ENCODE measurements at places on chromosomes 12 and 14.

GRCh38 chr12:22047494-22047893 is 1.5 kb downstream of the CMAS start:
- no peak for DNase-seq

DNA sequence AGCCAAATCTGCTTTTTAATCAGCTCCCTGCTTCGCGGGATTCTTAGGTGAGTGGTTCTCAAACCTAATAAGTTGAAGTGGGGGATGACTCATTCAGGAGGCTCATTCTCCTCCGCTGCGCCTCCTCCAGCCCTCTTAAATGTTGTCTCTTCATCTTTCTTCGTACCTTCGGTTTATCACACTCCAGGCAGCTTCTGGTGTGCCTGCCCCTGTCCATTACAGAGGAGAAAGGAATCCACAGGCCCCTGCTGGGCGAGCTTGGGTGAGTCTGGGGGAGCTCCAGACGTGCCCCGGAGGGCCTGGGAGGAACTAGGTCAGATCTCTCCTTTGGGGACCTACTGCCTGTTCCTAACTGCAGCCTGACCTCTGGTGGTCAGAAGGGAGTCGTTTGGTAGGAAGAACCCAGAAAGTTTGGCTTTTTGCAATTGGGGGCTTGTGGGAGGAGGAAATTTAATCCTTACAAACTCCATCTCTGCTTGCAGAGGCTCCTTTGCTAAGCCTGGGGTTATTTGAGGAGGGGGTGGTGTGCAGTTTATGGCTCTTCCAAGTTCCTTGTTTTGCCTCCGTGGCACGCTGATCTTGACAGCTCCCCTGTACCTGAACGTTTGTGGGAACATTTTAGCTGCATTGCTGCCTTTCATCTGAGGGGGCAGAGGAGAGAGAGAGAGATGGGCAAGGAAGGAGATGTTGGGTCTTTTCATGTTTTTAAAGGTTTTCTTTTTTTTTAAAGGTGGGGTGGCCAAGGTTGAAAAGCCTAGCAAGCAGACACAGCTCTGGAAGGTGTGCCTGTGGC is 84.1 kb upstream of the GNG2 start:
- no peak for DNase-seq

GRCh38 chr12:84336231-84336630 is 576.4 kb downstream of the SLC6A15 start:
- DNase-seq: no peak

DNA sequence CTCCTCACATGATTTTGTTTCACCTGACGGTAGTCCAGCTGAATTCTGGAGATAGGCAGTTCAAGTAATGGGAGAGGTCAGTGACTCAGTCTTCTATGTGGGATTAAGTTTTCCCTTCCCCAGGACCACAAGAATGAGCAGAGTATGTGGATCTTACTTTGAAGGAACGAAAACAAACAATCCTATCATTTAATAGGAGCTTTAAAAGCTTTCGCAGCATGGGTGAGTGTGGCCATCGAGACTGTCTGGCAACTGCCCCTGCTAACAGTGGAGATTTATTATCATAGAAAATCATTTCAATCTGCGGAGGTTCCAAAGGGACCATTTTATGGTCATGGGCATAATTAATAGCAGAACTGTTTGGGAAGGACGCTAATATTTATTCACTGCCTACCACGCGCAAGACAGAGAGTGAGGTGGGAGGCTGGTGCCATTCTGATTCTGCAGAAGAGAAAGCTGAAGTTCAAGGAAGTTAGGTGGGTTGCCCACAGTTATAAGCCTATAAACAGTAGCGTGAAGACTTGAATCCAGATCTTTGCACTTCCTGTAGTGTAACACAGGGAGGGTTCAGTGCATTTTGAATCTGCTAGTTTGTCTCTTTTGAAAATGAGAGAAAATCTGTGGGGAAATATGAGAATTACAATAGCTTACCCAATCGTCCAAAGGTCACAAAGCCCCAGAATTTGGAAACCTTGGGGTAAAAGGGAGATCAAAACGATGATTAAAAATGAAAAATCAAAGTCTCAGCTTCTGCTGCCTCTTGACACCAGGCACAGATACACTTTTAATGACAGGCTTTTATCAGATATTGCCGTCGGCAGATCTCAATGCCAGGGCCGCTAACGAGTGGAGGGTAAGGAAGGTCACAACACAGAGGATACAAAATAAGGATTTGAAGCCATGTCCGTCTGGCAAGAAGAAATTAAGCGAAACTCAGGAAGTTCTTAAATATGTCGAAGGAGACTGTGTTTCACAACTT is 209.6 kb downstream of the CRADD start:
- no peak for DNase-seq

- DNase-seq: no peak
These were observed 7.2 kb upstream of the PIK3C2G start for GRCh38 chr12:18254081-18254480.

DNA sequence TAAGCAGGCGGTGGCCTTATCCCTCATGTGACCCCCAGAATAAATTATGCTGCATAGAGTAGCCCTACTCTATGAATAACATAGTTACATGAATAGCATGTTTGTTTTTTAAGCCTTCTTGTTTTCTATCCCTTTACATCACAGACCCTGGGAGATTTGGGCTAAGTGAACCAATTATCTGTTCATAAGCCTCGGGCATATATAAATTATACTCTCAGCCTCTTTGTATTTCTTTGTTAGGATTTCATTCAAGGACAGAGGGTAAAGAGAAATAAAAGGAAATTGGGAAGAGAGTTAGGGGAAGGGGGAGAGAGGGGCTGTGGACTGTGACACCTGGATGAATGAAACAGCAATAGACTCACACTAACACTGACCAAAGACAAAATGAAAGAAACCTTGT is 35.3 kb upstream of the RTRAF start:
- no peak for DNase-seq

GRCh38 chr12:131869871-131870418 is 24.5 kb upstream of the ULK1 start:
- no peak for DNase-seq

- DNase-seq: no peak
These were observed 464.6 kb downstream of the CCER1 start for GRCh38 chr12:90490355-90490754.

DNA sequence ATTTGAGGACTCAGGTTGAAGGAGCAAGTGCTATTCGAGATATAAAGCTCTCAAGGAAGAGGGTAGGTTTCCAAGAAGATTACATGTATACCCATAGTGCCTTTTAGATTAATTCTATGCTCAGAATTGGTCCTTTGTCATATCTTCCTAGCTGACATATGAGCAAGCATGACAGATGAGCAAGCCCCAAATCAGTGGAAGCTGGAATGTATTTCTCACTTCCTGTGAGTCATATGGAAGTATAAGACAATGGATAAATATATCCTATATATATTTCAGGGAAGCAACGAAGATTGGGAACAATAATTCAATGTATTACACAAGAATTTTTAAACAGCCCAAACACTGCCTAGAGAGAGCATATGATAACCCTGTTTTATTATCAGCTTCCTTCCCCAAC is 674.1 kb upstream of the ATXN7L3B start:
- DNase-seq: no peak

DNA sequence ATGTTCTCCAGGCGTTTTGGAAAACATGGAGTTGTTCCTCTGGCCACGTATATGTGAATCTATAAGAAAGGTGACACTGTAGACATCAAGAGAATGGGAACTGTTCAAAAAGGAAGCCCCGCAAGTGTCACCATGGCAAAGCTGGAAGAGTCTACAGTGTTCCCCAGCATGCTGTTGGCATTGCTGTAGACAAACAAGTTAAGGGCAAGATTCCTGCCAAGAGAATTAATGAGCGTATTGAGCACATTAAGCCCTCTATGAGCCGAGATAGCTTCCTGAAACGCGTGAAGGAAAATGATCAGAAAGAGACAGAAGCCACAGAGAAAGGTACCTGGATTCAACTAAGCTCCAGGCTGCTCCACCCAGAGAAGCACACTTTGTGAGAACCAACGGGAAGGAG is 92.5 kb upstream of the EIF5 start:
- no peak for DNase-seq

- DNase-seq: no peak
These were observed 183.4 kb upstream of the GZMB start for GRCh38 chr14:24817212-24818057.

GRCh38 chr14:67940486-67941455 is 121.2 kb downstream of the RAD51B start:
- no peak for DNase-seq

GRCh38 chr14:22276913-22277816 is 311.9 kb downstream of the DAD1 start:
- no peak for DNase-seq

- no peak for DNase-seq
These were observed 18.2 kb upstream of the CACNA2D4 start for GRCh38 chr12:1936406-1937320.

DNA sequence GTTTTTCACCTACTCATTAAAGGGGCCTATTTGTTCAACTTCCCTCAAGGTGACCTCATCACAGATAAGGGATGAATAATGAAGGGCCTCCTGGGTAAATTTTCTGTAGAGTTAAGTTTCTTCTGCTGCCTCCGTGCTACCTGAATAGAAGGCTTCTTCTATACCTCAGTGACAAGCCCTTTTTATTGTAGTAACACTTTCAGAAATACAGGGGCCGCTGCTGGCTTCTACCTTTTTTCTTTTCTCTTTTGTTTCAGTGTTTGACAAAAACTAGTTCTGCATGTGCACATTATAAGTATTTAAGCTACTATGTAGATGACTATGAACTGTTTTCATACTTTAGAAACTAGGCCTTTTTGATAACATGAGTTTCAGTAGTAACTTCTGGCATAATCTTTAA is 207.0 kb downstream of the NAV3 start:
- no peak for DNase-seq

DNA sequence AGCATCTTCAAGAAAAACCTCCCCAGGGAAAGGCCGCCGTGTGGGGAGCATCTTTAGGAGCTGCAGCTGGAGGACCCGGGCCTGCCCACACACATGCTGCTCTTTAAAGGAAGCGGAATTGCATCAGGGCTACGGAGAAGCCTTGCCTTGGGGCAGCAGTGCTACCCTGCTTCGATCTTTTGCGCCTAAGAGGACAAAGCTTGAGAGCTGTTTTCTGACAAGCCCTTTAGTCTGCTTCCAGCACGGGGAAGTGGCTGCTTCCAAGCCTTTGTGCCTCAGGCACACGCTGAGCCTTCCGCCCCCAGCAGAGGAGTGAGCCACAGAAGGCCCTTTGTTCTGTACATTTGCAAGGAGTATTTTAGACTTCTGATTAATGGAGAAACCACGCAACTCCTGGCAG is 31.5 kb downstream of the COA8 start:
- no peak for DNase-seq

DNA sequence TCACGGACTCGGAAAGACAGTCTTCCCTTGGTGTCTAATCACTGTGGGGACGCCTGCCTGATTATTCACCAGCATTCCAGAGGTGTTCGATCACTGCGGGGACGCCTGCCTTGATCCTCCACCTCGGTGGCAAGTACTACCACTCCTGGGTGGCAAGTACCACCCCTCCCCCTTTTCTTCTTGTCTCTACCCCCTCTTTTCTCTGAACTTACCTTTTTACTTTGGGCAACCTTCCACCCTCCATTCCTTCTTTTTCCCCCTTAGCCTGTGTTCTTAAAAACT is 12.0 kb upstream of the LGMN start:
- no peak for DNase-seq

DNA sequence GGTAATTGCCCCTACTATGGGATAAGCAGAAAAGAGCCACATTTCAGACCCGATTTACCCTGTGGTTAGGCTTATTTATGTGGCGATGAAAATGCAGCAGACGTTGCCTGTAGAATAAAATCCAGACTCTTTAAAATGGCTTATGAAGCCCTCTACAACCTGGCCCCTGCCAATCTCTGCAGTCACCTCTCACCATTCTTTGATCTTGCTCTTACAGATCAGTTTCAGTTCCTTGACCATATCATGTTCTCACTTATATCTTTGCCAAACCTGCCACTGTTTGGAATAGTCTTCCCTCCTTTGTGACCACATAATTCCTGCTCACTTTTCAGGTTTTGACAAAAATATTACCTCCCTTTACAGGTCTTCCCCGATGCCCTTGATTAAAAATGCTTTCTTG is 264.3 kb upstream of the GARIN6 start:
- DNase-seq: no peak

GRCh38 chr12:120933786-120934185 is 29.6 kb upstream of the SPPL3 start:
- no peak for DNase-seq

DNA sequence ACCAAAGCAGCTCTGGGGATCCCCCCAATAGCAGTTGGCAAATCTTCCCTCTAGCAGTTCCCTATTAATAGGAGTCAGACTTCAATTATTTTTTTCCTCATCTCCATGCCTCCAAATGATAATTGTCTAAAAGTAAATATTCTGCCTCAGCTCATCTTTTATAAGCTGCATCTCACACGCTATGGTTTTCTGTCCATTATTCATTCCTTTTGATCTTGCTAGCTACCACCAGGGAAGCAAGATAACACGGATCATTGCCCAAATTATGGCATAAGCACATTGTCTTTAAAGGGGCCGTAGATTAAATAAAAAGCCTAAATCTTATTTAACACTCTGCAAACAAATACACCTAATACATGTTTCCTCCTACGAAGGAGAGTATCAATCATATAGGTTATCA is 670.8 kb upstream of the FLRT2 start:
- DNase-seq: no peak

- DNase-seq: no peak
These were observed 70.4 kb downstream of the TMEM116 start for GRCh38 chr12:111942557-111942956.

DNA sequence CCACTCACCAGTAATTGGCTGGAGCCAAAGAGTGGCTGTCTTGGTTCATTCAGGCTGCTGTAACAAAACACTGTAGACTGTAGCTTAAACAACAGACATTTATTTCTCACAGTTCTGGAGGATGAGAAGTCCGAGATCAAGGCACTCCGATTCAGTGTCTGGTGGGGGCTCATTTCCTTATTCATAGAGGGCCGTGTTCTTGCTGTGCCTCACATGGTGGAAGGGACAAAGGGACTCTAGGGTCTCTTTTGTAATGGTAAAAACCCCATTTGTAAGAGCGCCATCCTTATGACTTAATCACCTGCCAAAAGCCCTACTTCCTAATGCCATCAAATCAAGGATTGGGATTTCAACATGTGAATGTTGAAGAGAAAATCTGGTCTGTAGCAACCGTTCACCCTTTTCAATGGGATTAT is 34.7 kb upstream of the CDKN3 start:
- no peak for DNase-seq

- no peak for DNase-seq
These were observed 75.4 kb downstream of the IFT81 start for GRCh38 chr12:110199339-110200123.

- no peak for DNase-seq
These were observed 8.2 kb downstream of the PAWR start for GRCh38 chr12:79682593-79682992.

- DNase-seq: peak; percentile 7
These were observed 844 bp downstream of the DPF3 start for GRCh38 chr14:72892879-72893635.

- DNase-seq: no peak
These were observed 1.1 kb downstream of the NUMB start for GRCh38 chr14:73457041-73457923.

DNA sequence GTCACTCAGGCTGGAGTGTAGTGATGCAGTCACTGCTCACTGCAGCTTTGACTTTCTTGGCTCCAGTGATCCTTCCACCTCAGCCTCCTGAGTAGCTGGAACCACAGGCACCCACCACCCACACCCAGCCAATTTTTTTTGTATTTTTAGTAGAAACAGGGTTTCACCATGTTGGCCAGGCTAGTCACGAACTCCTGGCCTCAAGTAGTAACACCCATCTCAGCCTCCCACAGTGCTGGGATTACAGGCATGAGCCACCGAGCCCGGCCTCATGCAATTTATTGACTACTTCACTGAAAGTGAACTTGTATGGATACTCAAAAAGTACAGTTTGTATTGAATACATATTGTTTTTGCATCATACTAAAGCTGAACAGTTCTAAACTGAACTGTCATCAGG is 9.1 kb downstream of the PSEN1 start:
- no peak for DNase-seq

- no peak for DNase-seq
These were observed 297.5 kb downstream of the PCNX1 start for GRCh38 chr14:71204768-71205167.
